Midbrain (tissue), 1 donor: ENCODE measurements at places on chromosomes 7 and 10.

GRCh38 chr7:88071994-88072714, 138.1 kb downstream of the ADAM22 start:
- DNase-seq, result no peak

DNA sequence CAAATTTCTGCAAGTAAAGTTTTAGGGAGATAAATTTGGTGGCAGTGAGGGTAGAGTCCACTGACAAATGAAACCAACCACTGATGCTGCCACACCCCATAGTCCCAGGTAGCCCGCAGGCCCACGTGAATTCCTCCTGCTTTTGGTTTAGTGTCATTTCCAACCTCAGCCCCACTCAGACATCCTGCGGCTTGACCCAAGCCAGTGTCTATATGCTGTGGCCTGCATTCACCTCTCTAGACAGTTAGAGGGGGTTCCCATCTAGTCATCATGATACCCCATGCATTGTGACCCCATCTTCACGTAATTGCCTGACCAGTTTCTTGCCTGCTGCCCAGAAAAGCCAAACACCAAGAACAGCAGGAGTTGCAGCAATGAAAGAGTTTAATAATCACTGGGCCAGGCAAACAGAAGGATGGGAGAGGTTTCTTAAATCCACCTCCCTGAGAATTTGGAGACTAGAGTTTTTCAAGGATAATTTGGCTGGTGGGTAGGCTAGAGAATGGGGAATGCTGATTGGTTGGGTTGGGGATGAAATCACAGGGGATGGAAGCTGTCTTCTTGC, 332.0 kb upstream of the GALNT17 start:
- DNase-seq, result no peak

DNA sequence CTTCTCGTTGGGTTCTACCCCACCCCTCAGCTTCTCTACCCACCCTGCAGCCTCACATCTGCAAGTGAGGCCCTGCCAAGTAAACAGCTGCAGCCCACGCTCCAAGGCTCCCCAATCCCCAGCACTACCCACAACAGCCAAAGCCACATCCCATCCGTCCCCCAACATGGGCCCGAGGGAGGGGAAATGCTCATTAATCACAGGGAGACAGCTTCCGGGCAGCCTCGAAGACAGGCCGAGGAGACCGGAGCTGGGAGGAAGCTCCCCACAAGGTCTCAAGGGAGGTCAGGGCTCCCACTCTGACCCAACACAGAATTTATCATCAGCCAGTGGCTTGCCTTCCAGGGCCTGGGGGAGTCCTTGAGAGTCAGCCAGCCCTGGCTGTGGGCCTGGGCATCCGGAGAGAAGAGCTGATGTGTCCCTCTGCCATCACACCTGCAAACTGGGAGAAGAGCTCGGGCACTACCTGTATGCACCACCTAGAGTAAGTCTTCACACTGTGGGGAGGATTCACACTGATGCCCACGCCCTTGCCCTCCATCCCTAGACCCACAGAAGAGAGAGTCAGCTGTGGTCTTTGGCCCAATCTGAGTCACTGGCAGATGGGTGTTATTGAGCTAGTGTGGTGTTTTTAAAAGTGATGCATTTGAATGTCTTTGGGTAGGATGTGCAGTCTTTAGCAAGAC, 115.5 kb upstream of the ZMIZ1 start:
- DNase-seq, result no peak

DNA sequence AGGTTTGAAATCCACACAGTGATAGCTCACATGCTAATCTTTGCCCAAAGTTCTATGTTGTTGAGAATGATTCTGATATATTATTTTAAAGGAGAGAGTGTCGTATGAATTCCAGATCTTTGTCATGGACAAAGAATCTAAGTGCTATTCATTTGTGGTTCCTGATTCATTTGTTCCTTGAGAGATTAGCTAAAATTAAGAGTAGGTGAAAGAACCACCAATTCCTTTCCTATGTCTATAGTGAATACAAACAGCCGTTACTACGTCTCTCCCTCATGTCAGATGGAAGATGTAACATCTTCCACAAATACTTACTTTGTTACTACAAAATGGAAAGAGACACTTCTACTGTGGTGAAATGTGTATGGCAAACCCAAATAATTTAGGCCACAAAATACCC, 3.3 kb upstream of the PLXDC2 start:
- DNase-seq, result no peak

GRCh38 chr7:939843-940242, 14.6 kb downstream of the ADAP1 start:
- DNase-seq, result no peak

DNA sequence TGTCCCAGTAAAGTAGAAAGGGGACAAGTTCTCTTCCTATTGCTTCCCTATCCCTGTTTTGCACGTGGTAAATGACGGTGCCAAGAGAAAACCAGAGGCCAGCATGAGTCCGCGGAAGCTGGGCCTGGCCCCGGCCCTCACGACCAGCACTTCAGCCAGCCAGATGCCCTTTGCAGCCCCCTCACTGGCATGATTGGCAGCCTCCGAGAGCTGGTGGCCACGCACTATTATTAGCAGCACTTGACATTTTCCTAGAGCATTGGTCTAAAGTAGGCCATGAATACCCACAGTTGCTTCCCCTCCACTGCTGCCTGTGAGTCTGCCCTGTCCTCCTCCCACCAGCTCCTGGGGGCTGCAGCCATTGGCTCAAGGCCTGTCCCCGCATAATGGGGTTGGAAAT, 369.1 kb downstream of the PLXNA4 start:
- no peak for DNase-seq

DNA sequence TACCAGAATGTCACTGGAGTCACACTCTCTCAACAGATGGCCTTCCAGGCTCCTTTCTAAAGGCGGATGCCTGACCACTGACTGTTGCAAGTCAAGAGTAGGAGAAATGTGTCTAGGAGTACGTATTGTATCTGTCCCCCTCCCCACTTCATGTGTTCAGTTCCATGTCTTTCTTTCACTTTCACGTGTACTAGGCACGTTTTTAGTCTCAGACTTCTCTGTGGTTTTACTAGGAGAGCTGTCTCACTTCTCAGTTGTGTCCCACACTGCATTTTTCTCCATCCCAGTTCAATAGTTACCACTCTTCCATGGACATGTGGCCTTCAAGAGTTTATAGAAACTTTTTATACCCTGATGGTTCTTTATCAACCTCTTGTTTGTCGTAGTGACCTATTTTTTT, 893.0 kb downstream of the NRG3 start:
- no peak for DNase-seq

GRCh38 chr10:36048236-36048635, 406.1 kb upstream of the FZD8 start:
- DNase-seq, result no peak

GRCh38 chr10:61385231-61386001, 67.8 kb downstream of the TMEM26 start:
- DNase-seq, result no peak

GRCh38 chr7:6246251-6246917, 26.0 kb downstream of the CYTH3 start:
- DNase-seq, result no peak

DNA sequence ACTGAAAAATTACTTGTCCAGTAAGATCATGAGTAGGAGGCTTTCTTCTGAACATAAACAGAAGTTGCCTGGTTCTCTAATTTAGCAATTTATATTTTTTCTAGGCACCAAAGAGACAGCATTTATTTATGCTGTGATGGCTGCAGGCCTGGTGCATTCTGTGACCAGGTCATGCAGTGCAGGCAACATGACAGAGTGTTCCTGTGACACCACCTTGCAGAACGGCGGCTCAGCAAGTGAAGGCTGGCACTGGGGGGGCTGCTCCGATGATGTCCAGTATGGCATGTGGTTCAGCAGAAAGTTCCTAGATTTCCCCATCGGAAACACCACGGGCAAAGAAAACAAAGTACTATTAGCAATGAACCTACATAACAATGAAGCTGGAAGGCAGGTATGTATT, 2.8 kb downstream of the WNT16 start:
- no peak for DNase-seq

DNA sequence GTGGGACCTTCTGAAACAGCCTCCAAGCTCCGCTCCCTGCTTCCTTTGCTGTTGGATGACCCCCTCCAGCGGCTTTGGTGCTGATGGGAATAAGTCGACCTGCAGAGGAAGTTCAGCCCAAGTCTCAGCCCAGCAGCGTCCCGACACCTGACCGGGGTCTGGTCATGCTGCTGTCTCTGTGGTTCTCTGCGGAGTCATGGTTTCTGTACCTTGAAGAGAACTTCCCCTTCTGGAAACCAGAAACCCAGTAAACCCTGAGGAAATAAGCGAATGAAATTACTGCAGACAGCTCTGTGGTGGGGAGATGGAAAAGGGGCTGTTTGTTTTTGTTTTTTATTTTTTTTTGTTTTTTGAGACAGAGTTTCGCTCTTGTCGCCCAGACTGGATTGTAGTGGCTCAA, 18.3 kb upstream of the ZNF12 start:
- no peak for DNase-seq

DNA sequence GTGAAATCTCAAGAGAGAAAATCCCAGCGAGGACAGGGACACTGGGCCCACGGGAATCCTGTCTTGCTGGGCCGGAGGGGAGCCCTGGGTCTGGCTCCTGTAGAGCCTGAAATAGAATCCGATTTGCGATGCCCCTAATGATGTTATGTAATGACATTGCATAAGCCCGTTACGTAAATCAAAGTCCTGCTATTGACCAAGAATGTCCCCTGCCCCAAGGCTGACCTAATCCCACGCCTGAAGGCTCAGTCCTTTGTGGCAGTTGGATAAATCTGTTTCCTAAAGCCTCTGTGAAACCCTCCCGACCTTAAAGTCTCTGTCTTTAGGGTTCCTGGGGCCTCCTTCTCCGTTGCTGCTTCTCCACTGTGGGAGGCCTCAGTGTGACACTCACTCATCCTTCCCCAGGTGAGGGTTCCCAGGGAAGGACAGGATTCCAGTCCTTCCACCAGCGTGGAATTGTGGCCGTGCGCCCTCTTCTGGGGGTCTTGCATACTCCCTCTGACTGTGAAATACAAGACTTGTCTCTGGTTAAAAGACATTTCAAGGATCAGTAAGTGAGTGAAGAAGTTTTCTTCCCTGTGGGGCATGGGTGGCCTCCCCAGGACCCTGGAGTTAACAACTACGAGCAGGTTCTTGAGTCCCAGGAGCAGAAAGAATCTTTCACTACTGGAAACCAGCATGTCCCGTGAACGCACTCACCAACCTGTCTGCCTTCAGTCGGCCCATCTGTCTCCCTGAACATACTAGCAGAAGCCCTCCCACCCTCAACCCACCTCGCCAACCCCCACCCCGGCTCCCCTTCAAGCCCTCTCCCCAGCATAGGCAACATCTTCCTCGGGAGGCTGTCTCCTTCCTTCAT, 19.8 kb downstream of the ZNF467 start:
- DNase-seq, result no peak

DNA sequence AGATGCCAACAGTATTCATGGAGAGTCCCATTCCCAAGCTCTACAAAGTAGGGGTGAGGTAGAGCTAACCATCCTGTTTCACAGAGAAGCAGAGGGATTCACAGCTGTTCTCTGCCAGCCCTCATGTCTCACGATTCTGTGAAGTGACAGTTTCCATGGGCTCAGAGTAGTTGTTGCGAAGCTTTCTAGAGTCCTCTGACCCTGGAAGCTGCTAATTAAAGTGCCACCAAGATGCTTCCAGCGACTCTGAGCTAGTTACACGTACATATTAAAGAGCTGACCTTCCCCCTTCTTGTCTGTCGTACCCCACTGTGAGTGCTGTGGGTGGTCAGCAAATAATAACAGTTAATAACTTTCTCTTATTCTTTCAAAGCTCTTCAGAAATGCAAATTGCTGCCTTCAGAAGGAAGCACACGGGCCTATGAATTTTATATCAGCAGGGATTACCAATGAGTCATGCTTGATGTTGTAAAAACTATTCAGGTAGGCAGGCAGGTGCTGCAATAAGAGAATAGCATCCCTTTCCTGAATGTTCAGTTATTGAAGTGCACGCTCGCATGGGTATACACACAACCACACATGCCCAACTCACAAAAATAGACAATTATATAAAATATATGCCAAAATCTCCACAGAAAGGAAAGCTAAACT, 34.1 kb downstream of the DNAJB9 start:
- no peak for DNase-seq

GRCh38 chr7:102913826-102914225, 1.0 kb downstream of the LRRC17 start:
- no peak for DNase-seq
